ENCODE measurements at places on chromosomes 2 and 18. TPM values are rescaled to one million over a fixed set of nuclear protein-coding genes. Genes with fewer than 3 reads are reported as not detected.

DNA sequence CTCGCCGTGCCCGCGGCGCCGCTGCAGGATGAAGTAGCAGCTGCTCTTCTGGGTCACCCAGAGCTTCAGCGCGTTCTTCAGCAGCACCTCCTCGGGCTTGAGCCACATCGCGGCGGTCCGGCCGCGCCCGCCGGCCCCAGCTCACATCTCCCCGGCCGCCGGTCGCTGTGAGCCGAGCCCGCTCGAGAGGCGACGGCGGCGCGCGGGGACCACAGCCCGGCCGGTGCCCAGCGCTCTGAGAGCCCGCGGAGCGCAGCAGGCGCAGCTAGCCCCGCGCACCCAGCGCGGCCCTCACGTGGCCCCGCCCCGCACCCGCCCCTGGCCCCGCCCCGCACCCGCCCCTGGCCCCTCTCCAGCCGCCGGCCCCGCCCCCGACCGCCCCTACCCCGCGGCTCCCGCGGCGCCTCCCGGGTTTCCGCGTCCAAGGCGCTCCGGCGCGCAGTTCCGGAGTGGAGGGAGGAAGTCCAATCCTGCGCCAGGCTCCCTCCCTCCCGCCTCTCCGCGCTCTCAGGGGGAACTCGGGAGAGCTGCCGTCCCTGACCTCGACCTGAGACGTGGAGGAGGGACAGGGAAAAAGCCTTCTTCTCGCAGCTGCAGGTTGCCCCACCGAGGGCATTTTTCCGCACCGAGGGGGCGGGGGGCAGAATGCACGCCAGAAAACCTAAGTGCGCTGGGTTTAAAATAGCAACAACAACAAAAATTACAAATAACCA is at the start of gene TBC1D8:
TSS of gene TBC1D8 (minus strand) at position 237 of the 713 bp plus-strand sequence. CDS start at position 108, 129 bp downstream.
- H3K36me3 ChIP-seq, result no peaks in the 10 kb centered on the region
- H3K27ac ChIP-seq, result no peak within 1 kb of the TSS
- DNase-seq, result peak; percentile 53
- H3K4me1 ChIP-seq, result peaks cover 24% of the 10 kb centered on the region
- peak within 1 kb of the TSS; percentile 67 for H3K4me3 ChIP-seq

DNA sequence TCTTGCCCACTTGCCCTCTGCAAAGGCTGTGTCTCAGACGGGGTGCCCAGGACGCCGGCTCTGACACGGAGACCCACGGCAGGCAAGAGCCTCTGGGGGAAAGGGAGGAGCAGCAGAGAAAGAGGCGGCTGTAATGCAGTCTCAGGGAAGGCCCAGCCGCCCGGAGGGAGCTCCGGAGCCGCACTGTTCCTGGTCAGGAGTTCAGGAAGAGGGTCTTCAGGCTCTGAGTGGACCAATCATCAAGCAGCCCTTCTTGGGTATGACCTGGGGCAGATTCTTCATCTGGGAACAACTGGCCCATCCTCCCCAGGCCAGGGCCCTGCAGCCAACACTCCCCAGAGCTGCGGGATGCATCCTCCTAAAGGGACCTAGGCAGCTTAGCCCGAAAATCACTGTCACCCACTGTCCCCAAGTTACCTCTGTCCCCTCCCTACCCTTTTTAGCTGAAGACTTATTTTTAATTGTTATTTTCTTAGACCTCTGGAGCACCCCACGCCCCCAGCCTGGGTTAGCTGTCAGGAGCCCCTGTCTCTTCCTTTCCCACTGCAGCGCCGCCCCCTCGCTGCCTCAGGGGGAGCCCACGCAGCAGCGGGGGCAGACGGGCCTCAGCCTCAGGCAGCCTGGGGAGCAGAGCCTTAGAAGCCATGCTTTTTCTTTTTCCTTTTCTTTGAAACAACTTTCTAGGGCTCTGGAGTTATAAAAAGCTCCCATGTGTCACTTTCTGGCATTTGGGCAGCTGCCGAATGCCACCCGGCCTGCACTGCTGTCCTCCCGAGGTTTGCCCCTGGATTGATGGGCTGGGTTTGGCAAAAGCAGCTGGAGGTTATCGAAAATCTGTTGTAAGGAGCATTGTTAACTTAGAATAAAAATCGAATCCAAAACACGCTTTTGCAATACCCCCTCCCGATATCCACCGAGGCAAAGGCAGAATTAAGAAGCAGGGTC is 644 bp upstream of the NEU2 start:
- H3K36me3 ChIP-seq, result no peaks in the 10 kb centered on the region
- no peak overlapping the region for H3K27ac ChIP-seq
- H3K27me3 ChIP-seq, result no peaks in the 10 kb centered on the region
- H3K4me1 ChIP-seq, result no peaks in the 10 kb centered on the region
- DNase-seq, result no peak
- no peak overlapping the region for H3K4me3 ChIP-seq

GRCh38 chr2:134248913-134249312 is 5.0 kb upstream of the MGAT5 start:
- H3K36me3 ChIP-seq, result no peaks in the 10 kb centered on the region
- no peaks in the 10 kb centered on the region for H3K27me3 ChIP-seq
- H3K4me1 ChIP-seq, result peaks cover 65% of the 10 kb centered on the region
- H3K27ac ChIP-seq, result no peak overlapping the region

- H3K36me3 ChIP-seq, result peaks cover 3% of the 10 kb centered on the region
- H3K4me1 ChIP-seq, result peaks cover 12% of the 10 kb centered on the region
- no peak for DNase-seq
- H3K27ac ChIP-seq, result no peak overlapping the region
- H3K4me3 ChIP-seq, result no peak overlapping the region
These were observed 10.8 kb downstream of the BUB1 start for GRCh38 chr2:110667071-110667470.

GRCh38 chr2:54955358-54956110 is 94.7 kb downstream of the RTN4 start:
- no peak overlapping the region for H3K27ac ChIP-seq
- H3K4me3 ChIP-seq, result no peak overlapping the region
- H3K27me3 ChIP-seq, result no peaks in the 10 kb centered on the region
- no peaks in the 10 kb centered on the region for H3K4me1 ChIP-seq
- no peak for DNase-seq

DNA sequence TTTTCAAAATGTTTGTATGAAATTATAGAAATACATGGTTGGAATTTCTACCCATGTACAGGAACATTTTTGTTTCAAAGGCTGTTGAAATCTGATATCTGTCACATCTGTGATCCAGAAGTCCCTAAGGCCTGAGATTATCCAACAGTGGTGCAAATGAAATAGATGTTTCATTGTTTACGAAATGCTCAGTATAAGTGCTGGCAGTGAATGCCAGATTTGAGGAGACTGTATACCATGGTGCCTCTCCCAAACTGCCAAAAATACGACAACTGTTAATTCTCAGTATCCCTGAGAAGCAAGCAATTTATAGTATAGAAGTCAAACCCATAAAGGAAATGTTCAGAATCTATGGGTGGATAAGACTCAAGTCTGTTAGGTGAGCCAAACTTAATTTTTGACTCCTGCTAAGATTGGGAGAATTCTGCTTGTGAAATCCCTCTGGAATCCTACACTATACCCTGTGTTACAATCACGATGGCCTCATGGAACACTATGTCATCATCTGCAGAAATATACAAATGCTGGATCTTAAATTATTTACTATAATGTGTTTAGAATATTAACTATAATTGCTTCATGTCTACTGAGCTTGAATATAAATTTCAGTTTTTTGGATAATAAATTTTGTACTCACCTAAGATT is 71.2 kb upstream of the DOCK10 start:
- H3K4me3 ChIP-seq, result no peak overlapping the region
- H3K4me1 ChIP-seq, result no peaks in the 10 kb centered on the region
- no peaks in the 10 kb centered on the region for H3K36me3 ChIP-seq
- DNase-seq, result no peak
- peaks cover 5% of the 10 kb centered on the region for H3K27me3 ChIP-seq

DNA sequence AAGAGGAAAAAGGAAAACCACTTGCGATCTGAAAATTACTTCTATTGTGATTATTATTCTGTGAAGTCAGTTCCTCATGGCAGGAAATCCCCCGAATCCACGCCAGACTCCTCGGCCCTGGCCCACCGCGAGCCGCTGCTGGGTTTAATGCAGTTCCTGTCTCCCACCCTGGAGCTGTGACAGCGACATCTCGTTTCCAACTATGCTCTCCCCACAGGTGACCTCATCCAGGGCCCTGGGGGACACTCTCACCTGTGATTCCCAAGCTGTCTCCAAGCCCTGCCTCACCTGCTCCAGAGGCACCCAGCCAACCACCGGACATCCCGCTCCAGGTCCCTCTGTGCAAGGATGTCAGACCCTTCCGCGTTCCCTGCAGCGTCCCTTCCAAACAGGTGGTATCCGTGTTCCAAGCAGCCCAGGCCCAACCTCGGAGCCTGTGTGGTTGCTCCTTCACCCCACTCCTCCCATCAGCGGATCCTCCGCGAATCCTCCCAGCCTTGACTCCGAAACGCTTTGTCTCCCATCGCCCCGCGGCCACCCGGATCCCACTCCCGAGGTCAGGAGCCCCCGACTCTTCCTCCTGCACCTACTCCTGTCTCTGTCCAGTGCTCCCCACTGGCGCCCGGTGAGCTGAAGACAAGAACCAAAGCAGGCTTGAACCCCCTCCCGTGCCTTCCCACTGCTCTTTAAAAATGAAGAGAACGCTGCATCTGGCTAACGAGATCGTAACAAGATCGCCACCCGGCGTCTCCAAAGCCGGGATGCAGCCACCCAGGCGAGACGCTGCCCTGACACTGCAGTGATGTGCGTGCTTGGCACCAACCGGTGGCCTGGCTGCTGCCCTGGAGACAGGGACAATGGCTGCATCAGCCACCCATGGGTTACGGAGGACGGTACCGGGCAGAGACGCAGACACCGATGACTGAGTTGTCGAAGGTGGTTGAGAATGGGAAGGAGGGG is 96.5 kb downstream of the NDUFA10 start:
- DNase-seq, result no peak
- H3K36me3 ChIP-seq, result no peaks in the 10 kb centered on the region
- H3K27me3 ChIP-seq, result no peaks in the 10 kb centered on the region
- peaks cover 16% of the 10 kb centered on the region for H3K4me1 ChIP-seq

GRCh38 chr2:46269001-46269400 is 28.2 kb upstream of the EPAS1 start:
- H3K4me1 ChIP-seq, result no peaks in the 10 kb centered on the region
- H3K27ac ChIP-seq, result no peak overlapping the region
- no peak for DNase-seq
- H3K4me3 ChIP-seq, result no peak overlapping the region
- no peaks in the 10 kb centered on the region for H3K36me3 ChIP-seq
- H3K27me3 ChIP-seq, result no peaks in the 10 kb centered on the region

- H3K27ac ChIP-seq, result no peak overlapping the region
- H3K27me3 ChIP-seq, result no peaks in the 10 kb centered on the region
- no peak for DNase-seq
- H3K36me3 ChIP-seq, result no peaks in the 10 kb centered on the region
These were observed 138.2 kb downstream of the DOK6 start for GRCh38 chr18:69538849-69539248.

DNA sequence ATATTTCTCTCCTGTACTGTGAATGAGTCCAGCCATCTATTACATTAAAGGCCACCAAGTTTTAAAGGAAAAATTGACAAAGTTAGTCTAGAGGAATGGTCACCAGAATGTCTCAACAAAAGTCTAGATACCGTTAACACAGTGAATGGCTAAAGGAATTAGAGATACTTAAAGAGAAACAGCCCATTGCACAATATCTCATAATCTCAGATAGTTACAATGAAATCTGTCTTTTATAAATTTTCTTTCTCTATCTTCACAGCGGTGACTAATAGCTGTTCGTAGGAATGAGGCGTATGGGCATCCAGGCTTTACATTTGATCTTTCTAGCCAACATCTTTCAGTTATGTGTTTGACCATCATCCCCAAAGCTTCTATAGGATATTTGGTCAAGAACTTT is 30.6 kb downstream of the R3HDM1 start:
- no peaks in the 10 kb centered on the region for H3K36me3 ChIP-seq
- no peaks in the 10 kb centered on the region for H3K4me1 ChIP-seq
- H3K27me3 ChIP-seq, result no peaks in the 10 kb centered on the region
- no peak overlapping the region for H3K4me3 ChIP-seq
- H3K27ac ChIP-seq, result no peak overlapping the region

DNA sequence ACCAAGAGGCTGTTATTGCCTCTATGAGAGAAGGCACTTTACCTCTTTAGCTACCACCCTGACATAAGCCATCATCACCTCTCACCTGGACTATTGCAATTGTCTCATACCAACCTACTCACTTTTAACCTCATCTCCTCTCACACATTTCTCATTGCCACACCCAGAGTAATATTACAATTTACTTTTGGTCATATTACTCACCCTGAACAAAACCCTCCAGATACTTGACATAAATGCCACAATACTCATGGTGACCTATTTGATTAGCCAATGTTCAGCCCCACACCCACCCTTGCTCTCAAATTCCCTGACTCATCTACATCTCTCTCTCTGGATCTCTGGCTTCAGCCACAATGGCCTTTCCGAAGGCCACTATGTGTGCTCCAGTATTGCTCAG is 90.9 kb upstream of the CDH7 start:
- H3K27me3 ChIP-seq, result no peaks in the 10 kb centered on the region
- H3K4me1 ChIP-seq, result no peaks in the 10 kb centered on the region
- no peak overlapping the region for H3K4me3 ChIP-seq
- H3K36me3 ChIP-seq, result no peaks in the 10 kb centered on the region
- no peak overlapping the region for H3K27ac ChIP-seq

- H3K27me3 ChIP-seq, result no peaks in the 10 kb centered on the region
- no peaks in the 10 kb centered on the region for H3K36me3 ChIP-seq
- peak; percentile 23 for DNase-seq
- peak overlapping the region; percentile 97 for H3K4me3 ChIP-seq
- H3K27ac ChIP-seq, result peak overlapping the region; percentile 88
- peaks cover 82% of the 10 kb centered on the region for H3K4me1 ChIP-seq
These were observed 501 bp downstream of the LPIN1 start for GRCh38 chr2:11746807-11747459.

- no peaks in the 10 kb centered on the region for H3K4me1 ChIP-seq
- H3K4me3 ChIP-seq, result no peak overlapping the region
- H3K36me3 ChIP-seq, result no peaks in the 10 kb centered on the region
- H3K27ac ChIP-seq, result no peak overlapping the region
- no peak for DNase-seq
- no peaks in the 10 kb centered on the region for H3K27me3 ChIP-seq
These were observed 423.7 kb downstream of the METTL4 start for GRCh38 chr18:2147476-2148230.

DNA sequence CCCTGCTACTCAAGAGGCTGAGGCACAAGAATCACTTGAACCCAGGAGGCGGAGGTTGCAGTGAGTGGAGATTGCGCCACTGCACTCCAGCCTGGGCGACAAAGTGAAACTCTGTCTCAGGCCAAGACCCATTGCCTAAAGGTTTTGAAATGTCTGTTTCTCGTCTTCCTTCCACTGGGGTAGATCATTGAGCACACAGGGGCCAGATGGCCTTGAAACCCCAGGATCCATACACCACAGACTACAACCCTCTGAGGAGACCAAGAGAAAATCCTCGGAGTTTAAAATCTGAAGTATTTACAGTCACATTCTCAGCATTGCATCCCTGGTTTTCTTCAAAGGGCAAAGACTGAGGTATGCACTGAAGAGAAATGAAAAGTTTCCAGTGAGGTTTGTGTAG is 7.1 kb upstream of the EPAS1 start:
- no peaks in the 10 kb centered on the region for H3K4me1 ChIP-seq
- H3K27me3 ChIP-seq, result no peaks in the 10 kb centered on the region
- no peak overlapping the region for H3K27ac ChIP-seq
- H3K36me3 ChIP-seq, result no peaks in the 10 kb centered on the region
- no peak for DNase-seq

RRM2 gene
- 7.9 TPM for total RNA-seq

GFPT1 gene
- 20.7 TPM for total RNA-seq

KCNS3 gene
- not detected for total RNA-seq

ASPRV1 gene
- 1.7 TPM for total RNA-seq

FKBP1B gene
- total RNA-seq, result 1.1 TPM

CFAP53 gene
- total RNA-seq, result 0.35 TPM

RGPD3 gene
- 0.44 TPM for total RNA-seq

SMCHD1 gene
- 671 TPM for total RNA-seq

POTEI gene
- total RNA-seq, result not detected

NEMP2 gene
- total RNA-seq, result 10.7 TPM

DCDC2C gene
- total RNA-seq, result not detected

SH3BP4 gene
- 0.37 TPM for total RNA-seq

CCT7 gene
- 114 TPM for total RNA-seq
